CD4-positive, alpha-beta T cell treated with Interleukin-6 at 100 ng/mL for 8 hours (primary cell): ENCODE measurements at places on chromosomes 7 and 10.

DNA sequence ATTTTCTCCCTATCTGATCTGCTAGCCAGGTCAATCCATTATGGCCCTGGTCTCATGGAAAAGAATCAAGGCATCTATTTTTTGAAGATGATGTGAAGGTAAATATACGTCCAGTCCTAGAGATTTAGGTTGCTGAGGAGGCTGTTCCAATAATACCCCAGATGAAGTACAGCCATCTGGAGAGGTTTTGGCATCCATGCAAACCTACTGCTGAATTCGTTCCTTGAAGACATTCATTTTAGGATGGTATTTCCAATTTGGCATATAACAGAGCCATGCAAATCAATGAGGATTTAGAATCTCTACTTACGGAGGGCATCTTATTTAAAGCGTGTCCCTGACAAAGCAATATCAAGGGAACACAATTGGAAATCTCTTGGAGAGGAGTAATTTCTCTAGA lies 465.5 kb downstream of the KCNMA1 start:
- no peak for DNase-seq

DNA sequence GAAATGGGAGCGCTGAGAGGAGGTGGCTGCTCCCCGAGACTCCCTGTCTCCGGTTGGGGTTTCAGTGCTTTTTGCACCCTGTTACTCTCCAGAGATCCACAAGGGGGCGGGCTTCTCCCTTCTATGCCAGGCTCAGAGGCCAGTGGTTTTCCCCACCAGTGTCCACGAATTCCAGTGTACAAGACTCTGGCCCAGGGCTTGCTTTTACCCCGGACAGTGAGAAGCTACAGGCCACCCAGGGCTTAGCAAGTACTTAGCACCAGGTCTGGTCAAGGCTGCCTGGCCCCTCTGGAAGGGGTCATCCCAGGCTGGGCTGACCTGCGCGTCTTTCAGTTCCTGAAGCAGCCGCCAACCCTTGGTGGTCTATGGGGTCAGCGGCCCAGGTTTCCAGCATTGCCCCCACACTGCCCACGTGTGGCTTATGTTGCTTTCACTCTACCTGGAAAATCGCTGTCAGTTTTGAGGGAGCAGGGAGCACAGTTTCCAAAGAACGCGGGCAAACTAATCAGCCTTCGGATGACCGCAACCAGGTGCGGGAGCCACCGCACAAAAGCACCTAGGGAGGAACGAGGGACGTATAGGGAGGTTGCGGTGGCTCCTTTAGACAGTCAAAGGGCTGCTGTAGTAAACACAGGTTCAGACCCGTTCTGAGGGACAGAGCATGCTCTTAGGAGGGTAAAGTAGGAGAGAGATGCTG lies 6.8 kb downstream of the CYP26A1 start:
- peak; percentile 38 for DNase-seq

DNA sequence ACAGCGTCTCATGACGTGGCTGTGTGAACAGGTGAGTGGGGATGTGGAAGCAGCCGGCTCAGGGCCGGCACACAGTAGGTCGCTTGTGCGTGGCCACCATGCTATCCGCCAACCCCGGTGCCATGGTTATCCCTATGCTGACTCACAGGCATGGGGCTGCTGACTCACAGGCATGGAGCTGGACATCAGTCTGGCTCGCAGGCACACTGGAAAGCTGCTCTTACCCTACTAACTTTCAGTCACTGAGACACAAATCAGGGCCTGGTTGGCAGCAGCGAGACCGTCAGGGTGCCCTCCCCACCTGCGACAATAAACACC lies 341.9 kb downstream of the PTPRN2 start:
- no peak for DNase-seq

GRCh38 chr7:30423788-30424505 lies 54.6 kb downstream of the NOD1 start:
- no peak for DNase-seq

- DNase-seq = no peak
Measured at GRCh38 chr7:77238703-77239136, 39.1 kb upstream of the FGL2 start.

GRCh38 chr7:143485094-143485493 lies 7.4 kb downstream of the TAS2R41 start:
- no peak for DNase-seq
